Tibial nerve (tissue), 4 donors: ENCODE measurements at places on chromosomes 1 and 21. TPM values are rescaled to one million over a fixed set of nuclear protein-coding genes. Genes with fewer than 3 reads are reported as not detected.
A peak's percentile ranks its signal among the peaks of the same experiment; 100 is the strongest.

- DNase-seq, result no peak
- no peaks in the 10 kb centered on the region for H3K4me1 ChIP-seq
- no peak overlapping the region for H3K4me3 ChIP-seq
- H3K27ac ChIP-seq, result no peak overlapping the region
Observed at GRCh38 chr1:20496241-20496661, 10.2 kb upstream of the CAMK2N1 start.

GRCh38 chr1:210500831-210501230 is 172.1 kb downstream of the HHAT start:
- no peak for DNase-seq
- H3K4me3 ChIP-seq, result no peak overlapping the region
- peaks cover 6% of the 10 kb centered on the region for H3K36me3 ChIP-seq
- H3K4me1 ChIP-seq, result no peaks in the 10 kb centered on the region
- H3K27ac ChIP-seq, result no peak overlapping the region

DNA sequence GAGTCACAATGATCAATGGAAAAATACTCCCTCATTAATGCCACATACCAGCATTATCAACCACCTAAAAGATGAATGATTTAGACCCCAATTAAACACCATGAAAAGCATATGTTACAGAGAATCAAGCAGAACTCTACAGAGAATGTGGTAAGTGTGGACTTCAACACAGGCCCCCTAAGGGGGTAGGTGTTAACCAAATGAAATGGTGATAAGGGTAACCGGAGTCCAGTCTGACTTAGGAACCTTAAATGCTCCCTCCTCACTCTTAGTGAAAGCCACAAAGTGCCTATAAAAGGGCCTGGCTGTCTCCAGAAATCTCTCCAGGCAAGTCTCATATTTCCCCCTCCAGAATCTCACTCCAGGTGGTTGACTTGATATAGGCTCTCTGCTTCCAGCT is 149.2 kb upstream of the FOXD3 start:
- DNase-seq, result no peak
- no peaks in the 10 kb centered on the region for H3K4me1 ChIP-seq
- H3K36me3 ChIP-seq, result no peaks in the 10 kb centered on the region
- H3K27me3 ChIP-seq, result no peaks in the 10 kb centered on the region

- no peak overlapping the region for H3K4me3 ChIP-seq
- DNase-seq, result no peak
- H3K27ac ChIP-seq, result peak overlapping the region; percentile 88
- H3K4me1 ChIP-seq, result no peaks in the 10 kb centered on the region
- no peaks in the 10 kb centered on the region for H3K27me3 ChIP-seq
Observed at GRCh38 chr21:46093668-46094400, 4.1 kb upstream of the COL6A2 start.

DNA sequence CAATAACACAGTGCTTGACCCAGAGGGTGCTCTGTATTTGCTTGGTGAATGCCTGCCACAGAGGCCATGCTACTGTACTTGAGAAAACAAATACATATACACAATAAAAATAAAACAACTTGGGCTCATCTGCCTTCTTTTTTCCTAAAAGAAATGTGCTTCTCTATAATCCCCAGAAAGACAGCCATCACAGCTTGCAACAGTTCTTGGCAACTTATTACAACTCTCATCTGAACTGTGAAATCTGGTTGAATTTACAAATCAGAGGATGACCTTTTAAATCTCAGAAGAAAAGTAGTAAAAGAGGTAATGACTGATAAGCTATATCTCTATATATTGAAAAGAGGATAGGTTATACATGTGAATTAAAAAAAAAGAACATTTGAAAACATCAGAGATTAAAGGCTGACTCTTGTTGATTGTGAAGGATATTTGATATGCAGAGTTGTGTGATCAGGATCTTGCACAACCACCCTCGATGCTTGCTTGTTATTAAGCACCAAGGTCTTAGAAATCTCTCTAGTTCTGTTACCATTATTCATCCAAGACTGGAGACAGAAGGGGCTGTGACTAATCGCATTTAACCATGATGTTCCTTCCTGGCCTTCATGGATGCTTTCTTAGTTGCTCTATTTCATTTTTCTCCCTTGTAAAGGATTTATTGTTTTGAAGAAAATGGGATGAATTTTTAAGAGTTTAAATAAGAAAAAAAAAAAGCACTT is 213.4 kb downstream of the APP start:
- H3K27ac ChIP-seq, result peak overlapping the region; percentile 11
- H3K36me3 ChIP-seq, result no peaks in the 10 kb centered on the region
- H3K4me1 ChIP-seq, result no peaks in the 10 kb centered on the region
- no peaks in the 10 kb centered on the region for H3K27me3 ChIP-seq
- DNase-seq, result no peak

DNA sequence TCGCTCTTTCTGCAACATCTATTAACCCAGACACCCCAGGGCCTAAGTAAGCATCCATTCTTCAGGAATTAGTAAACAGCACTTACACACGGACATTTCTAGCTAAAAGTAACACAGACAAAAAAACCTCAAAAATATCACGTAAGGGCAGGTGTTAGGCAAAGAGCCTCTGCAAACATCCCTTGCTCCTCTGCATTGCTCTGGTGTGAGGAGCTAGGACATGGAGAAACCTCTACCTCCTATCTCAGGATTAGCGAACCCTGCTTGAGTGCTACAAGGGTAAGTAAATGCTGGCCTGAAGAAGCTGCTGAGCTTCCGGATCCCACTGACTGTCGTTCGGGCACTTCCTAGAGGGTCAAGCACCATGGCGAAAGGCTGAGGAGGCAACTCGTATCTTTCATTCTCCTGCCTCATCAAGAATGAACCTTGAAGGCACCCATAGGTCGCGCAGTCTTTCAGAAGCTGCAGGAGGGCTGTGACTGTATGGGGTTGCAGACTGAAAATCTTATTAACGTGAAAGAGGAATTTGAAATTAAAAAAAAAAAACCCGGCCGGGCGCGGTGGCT is 2.1 kb downstream of the PTGER3 start:
- no peaks in the 10 kb centered on the region for H3K36me3 ChIP-seq
- no peak overlapping the region for H3K4me3 ChIP-seq
- H3K27me3 ChIP-seq, result no peaks in the 10 kb centered on the region
- H3K27ac ChIP-seq, result no peak overlapping the region

GRCh38 chr21:39116761-39117439 is 66.4 kb downstream of the PSMG1 start:
- H3K4me1 ChIP-seq, result peaks cover 2% of the 10 kb centered on the region
- no peaks in the 10 kb centered on the region for H3K27me3 ChIP-seq
- no peak overlapping the region for H3K4me3 ChIP-seq
- no peak for DNase-seq
- H3K27ac ChIP-seq, result no peak overlapping the region
- no peaks in the 10 kb centered on the region for H3K36me3 ChIP-seq

DNA sequence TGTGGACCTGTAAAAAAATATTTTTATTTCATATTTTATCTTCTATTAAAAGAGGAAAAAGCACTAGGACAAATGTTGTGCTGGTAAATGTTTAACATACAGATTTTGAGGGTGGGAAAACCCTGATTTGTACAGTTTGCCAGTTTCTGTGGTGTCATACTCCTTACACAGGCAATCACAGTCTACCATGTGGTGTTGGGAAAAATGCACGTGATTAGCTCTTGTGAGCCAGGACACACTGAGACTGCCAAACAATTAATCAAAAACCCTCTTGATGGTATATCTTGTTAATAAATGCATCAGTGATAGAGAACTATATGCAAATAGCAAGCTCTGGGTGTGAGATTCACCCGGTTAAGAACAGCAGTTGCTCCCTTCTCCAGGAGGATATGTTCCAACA is 136.5 kb upstream of the ZC3H11B start:
- no peaks in the 10 kb centered on the region for H3K36me3 ChIP-seq
- no peak overlapping the region for H3K4me3 ChIP-seq
- H3K27me3 ChIP-seq, result no peaks in the 10 kb centered on the region
- H3K4me1 ChIP-seq, result no peaks in the 10 kb centered on the region

- H3K4me3 ChIP-seq, result no peak overlapping the region
- DNase-seq, result no peak
- no peak overlapping the region for H3K27ac ChIP-seq
- H3K4me1 ChIP-seq, result peaks cover 12% of the 10 kb centered on the region
- peaks cover 12% of the 10 kb centered on the region for H3K27me3 ChIP-seq
- no peaks in the 10 kb centered on the region for H3K36me3 ChIP-seq
Observed at GRCh38 chr1:159937054-159937750, 8.2 kb downstream of the IGSF9 start.

- no peaks in the 10 kb centered on the region for H3K36me3 ChIP-seq
- H3K4me1 ChIP-seq, result peaks cover 5% of the 10 kb centered on the region
- H3K27me3 ChIP-seq, result no peaks in the 10 kb centered on the region
- H3K27ac ChIP-seq, result no peak overlapping the region
- DNase-seq, result no peak
Observed at GRCh38 chr1:9399510-9400424, 107.1 kb downstream of the SPSB1 start.

- no peak overlapping the region for H3K27ac ChIP-seq
- peaks cover 4% of the 10 kb centered on the region for H3K27me3 ChIP-seq
- DNase-seq, result no peak
- H3K4me1 ChIP-seq, result no peaks in the 10 kb centered on the region
Observed at GRCh38 chr1:54989968-54990810, 8.5 kb upstream of the BSND start.

GRCh38 chr1:230026572-230026971 is 40.5 kb upstream of the GALNT2 start:
- H3K4me1 ChIP-seq, result no peaks in the 10 kb centered on the region
- H3K36me3 ChIP-seq, result no peaks in the 10 kb centered on the region
- H3K4me3 ChIP-seq, result no peak overlapping the region
- no peak for DNase-seq

GRCh38 chr1:7912743-7913557 is 27.7 kb downstream of the TNFRSF9 start:
- no peak overlapping the region for H3K27ac ChIP-seq
- no peaks in the 10 kb centered on the region for H3K27me3 ChIP-seq
- no peak for DNase-seq
- H3K36me3 ChIP-seq, result no peaks in the 10 kb centered on the region
- no peak overlapping the region for H3K4me3 ChIP-seq
- H3K4me1 ChIP-seq, result no peaks in the 10 kb centered on the region

DNA sequence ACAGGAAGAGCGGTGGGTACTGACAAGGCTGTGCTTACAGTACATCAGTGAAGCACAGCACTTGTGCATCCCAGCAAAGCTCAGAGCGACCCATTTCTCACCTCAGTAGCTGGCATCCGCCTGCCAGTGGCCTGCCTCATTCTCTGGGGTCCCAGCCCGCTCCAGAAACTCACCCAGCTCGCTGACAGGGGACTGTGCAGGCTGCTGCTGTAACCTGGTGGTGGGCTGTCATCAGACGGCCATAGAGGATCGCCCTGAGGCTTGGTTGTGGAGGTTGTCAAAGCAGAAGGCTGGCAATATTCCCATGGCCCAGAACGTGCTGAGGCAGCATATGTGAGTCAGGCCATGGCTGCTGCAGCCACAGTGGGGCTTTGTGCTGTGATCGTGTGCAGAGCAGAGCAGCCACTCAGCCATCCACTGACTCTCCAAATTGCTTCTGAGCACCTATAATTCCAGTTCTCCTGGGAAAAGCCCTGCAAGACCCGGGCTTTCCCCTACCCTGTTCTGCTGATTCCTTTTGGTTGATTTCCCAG is 13.6 kb upstream of the GPR137B start:
- no peak overlapping the region for H3K4me3 ChIP-seq
- no peaks in the 10 kb centered on the region for H3K36me3 ChIP-seq
- no peak for DNase-seq
- H3K4me1 ChIP-seq, result no peaks in the 10 kb centered on the region

Gene ICOSLG
- total RNA-seq, result 2.6 TPM

Gene CRYBG2
- total RNA-seq, result under 0.01 TPM

Gene COL9A2
- total RNA-seq, result 3.3 TPM

Gene KRTAP12-2
- total RNA-seq, result not detected

Gene FHAD1
- 0.63 TPM for total RNA-seq

Gene ADIPOR1
- total RNA-seq, result 89.6 TPM
